G401 (cell line): ENCODE measurements at places on chromosomes 1 and 21. TPM values are rescaled to one million over a fixed set of nuclear protein-coding genes. Genes with fewer than 3 reads are reported as not detected.

TMEM201 gene
- 65.2 and 68.3 TPM in 2 replicates for total RNA-seq

RBM11 gene
- 0.62 TPM in 1 of 2 replicates, not detected in the other for total RNA-seq

TSACC gene
- total RNA-seq = not detected in 2 replicates

GBP4 gene
- total RNA-seq = not detected in 2 replicates

BATF3 gene
- total RNA-seq = 7.7 and 10.2 TPM in 2 replicates

- peak; percentile 72 for DNase-seq
Observed at GRCh38 chr1:7265771-7266371, 480.6 kb downstream of the CAMTA1 start.

DNA sequence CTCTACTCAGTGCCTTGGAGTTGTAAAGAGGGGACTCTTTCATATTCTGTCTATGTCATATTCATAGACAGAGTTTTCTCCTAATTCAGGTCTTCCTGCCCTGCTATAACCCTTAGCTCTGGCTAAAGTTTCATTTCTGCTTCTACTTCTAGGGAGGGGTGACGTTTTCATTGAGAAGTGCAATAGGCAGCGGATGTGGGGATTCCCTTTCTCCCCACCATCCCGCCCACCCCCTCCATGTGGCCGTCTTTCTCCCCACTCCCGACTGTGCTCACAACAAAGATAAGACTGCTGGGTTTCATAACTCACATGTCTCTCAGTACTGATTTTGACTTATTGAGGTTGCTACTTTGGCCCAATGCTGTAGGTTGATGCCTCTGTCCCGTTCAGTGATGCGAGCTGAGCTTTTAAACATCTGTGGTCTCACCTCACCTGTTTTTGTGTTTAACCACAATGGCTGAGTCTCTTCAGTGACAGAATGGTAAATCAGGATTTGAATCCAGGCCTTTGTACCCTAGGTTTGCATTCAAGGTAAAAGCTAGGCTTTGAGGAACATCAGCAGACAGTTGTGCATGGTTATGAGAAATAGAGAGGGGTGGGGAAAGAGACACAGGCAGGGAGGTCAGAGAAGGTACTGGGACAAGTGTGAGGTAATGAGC is 7.8 kb upstream of the KIF14 start:
- DNase-seq = no peak

GRCh38 chr1:72954943-72955342 is 672.6 kb upstream of the NEGR1 start:
- no peak for DNase-seq

- DNase-seq = no peak
Observed at GRCh38 chr1:213163278-213163711, 112.3 kb downstream of the RPS6KC1 start.

DNA sequence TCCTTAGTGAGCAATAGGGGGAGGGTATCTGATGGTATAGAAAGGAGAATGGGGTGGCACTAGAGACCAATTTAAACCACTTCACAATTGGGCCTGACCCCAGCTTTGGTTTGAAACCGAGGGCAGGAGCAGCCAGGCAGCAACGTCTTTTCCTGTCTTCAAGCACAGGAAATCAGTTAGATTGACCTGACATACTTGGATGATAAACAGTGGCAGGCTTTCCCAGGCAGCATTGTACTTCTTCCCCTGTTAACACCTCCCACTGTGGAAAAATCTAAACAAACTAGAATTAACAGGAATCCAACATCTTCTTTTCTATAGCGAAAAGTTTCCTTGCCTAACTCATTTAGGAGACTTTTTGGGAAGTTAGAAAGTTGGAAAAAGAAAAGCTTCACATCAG is 40.6 kb downstream of the SELL start:
- DNase-seq = no peak

DNA sequence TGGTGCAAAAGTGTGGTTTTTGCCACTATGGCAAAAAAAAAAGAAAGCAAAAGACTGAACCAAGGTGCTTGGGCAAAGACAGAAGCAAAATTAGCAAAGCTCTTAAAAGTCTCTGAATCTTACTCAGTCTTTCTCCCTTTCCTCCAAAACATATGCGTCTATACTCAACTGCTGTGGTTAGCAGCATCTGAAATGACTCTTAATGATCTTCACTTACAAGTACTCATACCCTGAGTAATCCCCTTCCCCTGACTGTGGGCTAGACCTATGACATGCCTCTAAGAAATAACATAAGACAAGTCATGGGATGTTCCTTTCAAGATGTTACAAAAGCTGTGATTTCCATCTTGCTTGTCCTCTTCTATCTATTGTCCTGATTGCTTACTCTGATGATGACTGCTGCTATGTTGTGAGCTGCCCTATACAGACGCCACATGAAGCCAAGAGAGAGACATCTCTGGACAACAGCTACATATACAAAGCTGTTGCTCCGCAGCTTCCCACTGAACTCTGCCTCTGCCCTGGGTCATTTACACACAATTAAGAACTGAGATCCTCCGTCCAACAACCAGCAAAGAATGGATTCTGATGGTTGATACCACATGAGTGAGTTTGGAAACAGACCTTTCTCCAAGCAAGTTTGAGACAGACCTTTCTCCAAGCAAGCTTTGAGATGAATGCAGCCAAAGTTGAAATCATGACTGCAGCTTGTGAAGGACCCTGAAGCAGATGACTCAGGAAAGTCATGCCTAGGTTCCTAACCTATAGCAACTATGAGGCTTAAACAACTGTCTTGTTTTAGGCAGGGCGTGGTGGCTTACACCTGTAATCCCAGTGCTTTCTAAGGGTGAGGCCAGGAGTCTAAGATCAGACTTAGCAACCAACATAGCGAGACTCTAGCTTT is 55.2 kb downstream of the PUM1 start:
- peak; percentile 30 for DNase-seq

- no peak for DNase-seq
Observed at GRCh38 chr1:6101826-6102531, 56.3 kb downstream of the KCNAB2 start.

DNA sequence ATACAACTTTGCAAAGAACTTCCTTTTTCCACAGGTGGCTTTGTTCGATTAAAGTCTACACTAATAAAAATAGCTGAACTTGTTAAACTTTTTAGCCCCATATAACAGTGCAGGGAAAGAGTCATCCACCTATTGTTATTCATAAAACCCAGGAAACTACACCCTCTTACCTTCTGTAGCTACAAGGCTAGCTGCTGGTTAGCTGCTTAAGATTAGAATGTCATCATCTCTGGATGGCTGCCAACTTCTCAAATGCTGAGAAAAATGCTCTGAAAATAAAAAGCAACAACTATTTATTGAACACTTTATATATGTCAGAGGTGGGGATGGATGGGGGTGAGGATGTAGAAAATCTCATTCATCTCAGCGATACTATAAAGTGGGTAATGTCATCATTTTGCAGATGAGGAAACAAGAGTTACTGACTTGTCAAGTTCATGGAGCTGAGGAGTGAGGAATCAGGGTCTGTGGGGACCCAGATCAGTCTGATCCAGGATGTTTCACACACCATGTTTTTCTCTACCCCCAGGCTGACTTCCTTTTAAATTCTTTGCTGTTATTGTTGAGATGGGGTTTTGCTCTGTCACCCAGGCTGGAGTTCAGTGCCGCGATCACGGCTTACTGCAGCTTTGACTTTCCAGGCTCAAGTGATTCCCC is 17.1 kb downstream of the ATP5PF start:
- DNase-seq = peak; percentile 9

DNA sequence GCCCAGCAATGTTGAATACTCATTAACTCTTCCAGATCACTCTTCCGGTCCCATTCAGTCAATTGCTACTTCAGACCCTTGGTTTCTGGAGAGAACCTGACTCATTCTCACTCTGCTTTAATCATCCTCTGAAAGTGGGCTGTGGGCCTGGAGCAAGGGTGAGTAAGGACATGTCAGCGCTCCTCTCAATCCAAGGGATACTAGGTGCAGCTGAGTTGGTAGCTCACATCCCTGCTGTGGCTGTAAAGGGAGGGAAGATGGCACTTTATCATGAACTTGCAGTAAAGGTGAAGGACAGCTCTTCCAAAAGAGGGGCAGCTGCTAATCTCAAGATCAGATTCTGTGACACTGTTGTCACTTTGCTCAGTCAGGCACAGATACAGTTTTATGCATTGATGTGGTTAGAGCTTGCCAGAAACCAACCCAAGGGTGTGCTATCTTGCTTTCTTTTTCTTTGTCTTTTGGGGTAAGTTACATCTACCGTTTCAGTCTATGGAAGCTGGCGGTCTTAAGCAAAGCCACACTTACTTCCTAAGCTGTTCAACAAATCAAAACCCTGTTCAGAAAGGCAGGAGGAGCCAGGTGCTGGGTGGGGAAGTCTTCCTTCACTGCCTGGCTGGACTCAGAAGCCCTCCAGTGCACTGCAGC is 26.5 kb upstream of the NTPCR start:
- DNase-seq = no peak

GRCh38 chr1:218620956-218621355 is 275.8 kb downstream of the TGFB2 start:
- DNase-seq = no peak

DNA sequence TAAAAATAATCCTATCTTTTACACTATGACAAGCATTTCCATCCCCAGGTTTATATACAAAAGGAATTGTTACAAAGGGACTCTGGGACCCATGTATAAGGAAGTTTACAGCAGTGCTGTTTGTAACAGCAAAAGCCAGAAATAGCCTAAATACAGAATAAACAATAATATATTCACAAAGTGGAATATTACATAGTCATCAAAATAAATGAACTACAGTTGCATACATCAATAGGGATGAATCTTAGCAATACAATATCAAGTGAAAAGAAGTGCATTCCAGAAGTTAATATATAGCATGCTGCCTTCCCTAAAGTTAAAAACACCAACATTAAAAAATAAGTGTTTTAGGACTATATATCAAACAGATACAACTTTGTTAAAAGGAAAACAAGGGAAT is 77.3 kb downstream of the EDEM3 start:
- no peak for DNase-seq

GRCh38 chr1:100387209-100387608 is 34.9 kb downstream of the CDC14A start:
- no peak for DNase-seq

DNA sequence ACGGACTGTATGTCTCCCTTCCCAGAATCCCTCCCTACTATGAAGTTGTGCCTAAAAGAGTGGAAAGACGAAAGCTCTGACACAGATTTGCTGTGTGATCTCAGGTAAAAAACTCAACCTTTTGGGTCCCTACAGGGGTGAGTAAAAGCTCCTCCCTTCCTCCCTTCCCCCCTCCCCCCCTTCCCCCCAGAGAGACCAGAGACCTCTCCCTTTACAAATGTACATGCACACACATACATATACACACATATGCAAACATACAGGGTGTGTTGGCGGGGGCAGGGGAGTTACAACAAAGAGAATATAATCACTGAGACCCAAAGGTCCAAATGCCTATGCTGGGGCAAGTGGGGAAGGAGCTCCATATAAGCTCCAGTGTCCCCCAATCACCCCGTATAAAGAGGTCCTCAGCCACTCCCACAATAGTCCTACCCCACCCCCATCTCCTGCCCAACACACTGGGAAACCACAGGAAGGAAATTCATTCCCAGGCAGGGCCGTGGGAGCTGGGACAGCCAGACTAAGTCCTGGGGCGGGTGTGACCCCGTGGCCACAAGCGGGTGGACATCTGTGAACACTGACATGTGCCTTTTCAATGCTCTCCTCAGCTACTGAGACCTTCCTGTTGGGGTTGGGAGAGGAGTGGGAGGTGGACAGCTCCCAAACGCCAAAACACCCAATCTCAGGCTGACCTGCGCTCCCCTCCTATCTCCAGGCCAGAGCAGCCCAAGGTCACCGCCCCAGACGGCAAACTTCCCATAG is 2.0 kb downstream of the MEF2D start:
- peak; percentile 32 for DNase-seq

DNA sequence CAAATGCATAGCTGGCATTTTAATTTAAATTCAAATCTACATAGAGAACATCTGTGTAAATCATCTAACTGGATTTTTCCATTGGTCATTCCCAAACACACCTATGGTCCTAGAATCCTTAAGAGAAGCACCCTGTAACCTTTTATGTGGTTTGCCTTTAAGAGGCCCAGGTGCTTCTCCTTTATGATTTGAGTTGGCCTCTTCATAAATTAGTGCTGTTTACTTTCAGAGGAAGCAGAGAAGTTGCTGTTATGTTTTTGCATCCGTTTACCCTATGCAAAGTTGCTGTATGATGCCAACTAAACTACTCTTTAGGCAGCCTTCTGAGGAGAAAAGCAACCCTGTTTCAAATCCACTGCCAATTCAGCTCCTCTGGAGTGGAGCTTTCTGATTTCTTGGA is 193.8 kb downstream of the HS2ST1 start:
- no peak for DNase-seq

- DNase-seq = no peak
Observed at GRCh38 chr1:70688580-70688979, 277.5 kb downstream of the CTH start.

DNA sequence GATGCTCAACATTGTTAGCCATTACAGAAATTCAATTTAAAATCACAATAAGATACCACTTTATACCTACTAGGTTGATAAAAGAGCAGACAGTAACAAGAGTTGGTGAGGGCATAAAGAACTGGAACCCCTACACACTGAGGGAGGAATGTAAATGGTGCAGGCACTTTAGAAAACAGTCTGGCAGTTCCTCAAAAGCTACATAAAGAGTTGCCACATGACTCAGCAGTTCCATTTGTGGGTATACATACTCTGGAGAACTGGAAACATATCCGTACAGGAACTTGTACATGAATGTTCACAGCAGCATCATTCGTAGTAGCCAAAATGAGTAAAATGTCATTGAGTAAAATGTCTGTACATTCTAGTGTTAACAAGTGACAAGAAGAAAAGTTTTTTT is 17.0 kb downstream of the NSL1 start:
- DNase-seq = no peak

DNA sequence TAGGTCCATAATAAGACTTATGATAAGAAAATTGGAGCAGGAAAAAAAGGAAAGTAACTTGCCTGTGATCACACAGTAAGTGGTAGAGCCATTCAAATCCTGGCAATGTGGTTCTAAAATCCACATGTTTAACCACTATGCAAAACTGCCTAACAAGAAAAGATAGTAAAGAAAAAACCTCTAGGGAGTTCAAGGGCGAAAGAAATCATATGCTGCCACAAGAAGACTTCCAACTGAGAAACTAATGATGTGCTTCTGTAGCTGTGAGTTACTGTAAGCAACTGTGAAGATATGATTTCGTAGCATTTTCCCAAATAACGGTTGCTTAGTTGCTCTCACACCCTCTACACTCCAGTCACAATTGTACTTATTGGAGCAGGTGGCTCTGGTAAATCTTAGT is 20.9 kb upstream of the LYPLAL1 start:
- no peak for DNase-seq

GRCh38 chr1:152505083-152505482 is 5.5 kb upstream of the LCE5A start:
- peak; percentile 19 for DNase-seq

GRCh38 chr1:165560883-165561656 is 17.3 kb downstream of the LRRC52 start:
- no peak for DNase-seq

GRCh38 chr1:195958131-195958530 is 650.1 kb downstream of the KCNT2 start:
- no peak for DNase-seq

- DNase-seq = no peak
Observed at GRCh38 chr1:208065862-208066261, 154.9 kb upstream of the CD34 start.
